Activated T-cell treated with anti-CD3 and anti-CD28 coated beads, Interleukin-2, amount 50 U/mL, for 72 hours (primary cell): ENCODE measurements at places on chromosomes 6 and 20. TPM values are rescaled to one million over a fixed set of nuclear protein-coding genes. Genes with fewer than 3 reads are reported as not detected.

DNA sequence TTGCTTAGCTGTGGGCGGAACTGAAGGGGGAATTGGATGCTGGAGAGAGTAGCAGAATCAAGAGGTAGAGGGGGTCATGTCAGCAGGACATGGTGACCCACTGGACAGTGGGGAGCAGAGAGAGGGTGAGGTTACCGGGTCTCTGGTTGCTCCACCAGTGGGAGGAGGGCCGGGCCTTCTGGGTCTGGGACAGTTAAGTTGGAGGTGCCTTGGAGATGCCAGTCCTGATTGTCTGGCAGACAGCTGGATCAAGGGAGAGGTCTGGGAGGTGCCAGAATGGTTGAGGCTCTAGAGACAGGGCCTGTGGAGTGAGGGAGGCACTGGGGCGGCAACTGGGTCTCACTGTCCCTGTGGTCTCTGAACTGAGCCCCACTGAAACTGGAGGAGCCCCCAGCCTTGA, 24.6 kb downstream of the MANBAL start:
- H3K36me3 ChIP-seq: peaks cover under 1% of the 10 kb centered on the region
- H3K4me1 ChIP-seq: peaks cover 34% of the 10 kb centered on the region
- H3K27me3 ChIP-seq: no peaks in the 10 kb centered on the region
- no peak for DNase-seq
- no peak overlapping the region for H3K4me3 ChIP-seq

- H3K4me1 ChIP-seq: peaks cover 49% of the 10 kb centered on the region
- H3K27me3 ChIP-seq: peaks cover 68% of the 10 kb centered on the region
- peaks cover 4% of the 10 kb centered on the region for H3K36me3 ChIP-seq
- DNase-seq: no peak
- H3K4me3 ChIP-seq: peak overlapping the region; percentile 79
Observed at GRCh38 chr20:21512634-21513180, 1.2 kb downstream of the NKX2-2 start.

DNA sequence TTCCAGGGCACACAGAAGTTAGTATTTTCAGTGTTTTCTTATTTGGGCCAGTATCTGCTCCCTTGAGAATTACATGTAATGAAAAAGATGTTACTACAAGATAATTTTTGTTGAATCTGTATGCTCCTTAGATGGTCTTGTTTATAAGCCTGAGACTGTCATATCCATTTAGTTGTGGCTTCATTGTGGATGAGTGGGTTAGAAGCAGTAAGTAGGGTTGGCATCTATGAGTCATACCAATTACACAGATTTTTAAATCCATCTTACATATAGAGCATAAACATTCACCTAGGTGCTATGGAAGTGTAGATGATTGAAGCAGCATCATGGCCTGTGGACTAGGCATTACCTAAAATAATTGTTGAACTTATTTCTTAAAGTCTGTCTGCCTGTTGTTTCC, 13.5 kb upstream of the BAG2 start:
- peak overlapping the region; percentile 54 for H3K27ac ChIP-seq
- no peaks in the 10 kb centered on the region for H3K27me3 ChIP-seq
- peaks cover 6% of the 10 kb centered on the region for H3K36me3 ChIP-seq
- peaks cover 15% of the 10 kb centered on the region for H3K4me1 ChIP-seq
- peak overlapping the region; percentile 43 for H3K4me3 ChIP-seq

The CCN2 gene
- total RNA-seq: not detected

GRCh38 chr6:131586543-131586942, 13.5 kb downstream of the ARG1 start:
- no peak overlapping the region for H3K27ac ChIP-seq
- peaks cover 5% of the 10 kb centered on the region for H3K36me3 ChIP-seq
- no peak overlapping the region for H3K4me3 ChIP-seq
- no peak for DNase-seq
- H3K4me1 ChIP-seq: no peaks in the 10 kb centered on the region

DNA sequence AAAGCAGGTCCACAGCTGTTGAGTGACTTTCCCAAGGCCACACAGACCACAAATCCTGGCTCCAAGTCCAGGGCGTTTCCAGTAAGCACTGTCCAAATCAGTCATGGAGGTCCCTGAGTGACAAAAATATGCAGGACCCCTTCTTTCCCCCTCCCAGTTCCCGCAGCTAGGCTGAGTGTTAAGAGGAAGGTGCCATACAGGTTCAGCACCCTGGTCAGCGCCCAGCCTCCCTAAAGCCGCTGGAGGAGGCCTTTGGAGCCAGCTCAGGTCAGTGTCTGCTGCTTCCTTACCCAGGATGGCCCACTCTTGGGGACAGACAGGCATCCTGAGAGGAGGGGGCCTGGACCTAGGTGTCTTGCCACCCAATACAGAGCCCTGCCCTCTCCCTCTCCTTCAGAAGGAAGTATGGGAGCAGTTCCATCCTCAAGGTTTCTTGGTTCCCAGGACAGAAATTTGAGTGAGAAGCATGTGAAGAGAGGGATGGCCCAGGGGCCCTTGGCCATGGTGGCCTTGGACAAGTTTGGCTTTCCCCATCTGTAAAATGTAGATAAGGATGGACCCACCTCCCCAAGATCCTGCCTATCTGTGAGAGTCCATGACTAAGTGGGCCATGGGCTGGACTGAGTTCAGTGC, 13.2 kb downstream of the TMEM74B start:
- H3K36me3 ChIP-seq: peaks cover 11% of the 10 kb centered on the region
- no peaks in the 10 kb centered on the region for H3K27me3 ChIP-seq
- H3K4me3 ChIP-seq: no peak overlapping the region
- peak; percentile 13 for DNase-seq

DNA sequence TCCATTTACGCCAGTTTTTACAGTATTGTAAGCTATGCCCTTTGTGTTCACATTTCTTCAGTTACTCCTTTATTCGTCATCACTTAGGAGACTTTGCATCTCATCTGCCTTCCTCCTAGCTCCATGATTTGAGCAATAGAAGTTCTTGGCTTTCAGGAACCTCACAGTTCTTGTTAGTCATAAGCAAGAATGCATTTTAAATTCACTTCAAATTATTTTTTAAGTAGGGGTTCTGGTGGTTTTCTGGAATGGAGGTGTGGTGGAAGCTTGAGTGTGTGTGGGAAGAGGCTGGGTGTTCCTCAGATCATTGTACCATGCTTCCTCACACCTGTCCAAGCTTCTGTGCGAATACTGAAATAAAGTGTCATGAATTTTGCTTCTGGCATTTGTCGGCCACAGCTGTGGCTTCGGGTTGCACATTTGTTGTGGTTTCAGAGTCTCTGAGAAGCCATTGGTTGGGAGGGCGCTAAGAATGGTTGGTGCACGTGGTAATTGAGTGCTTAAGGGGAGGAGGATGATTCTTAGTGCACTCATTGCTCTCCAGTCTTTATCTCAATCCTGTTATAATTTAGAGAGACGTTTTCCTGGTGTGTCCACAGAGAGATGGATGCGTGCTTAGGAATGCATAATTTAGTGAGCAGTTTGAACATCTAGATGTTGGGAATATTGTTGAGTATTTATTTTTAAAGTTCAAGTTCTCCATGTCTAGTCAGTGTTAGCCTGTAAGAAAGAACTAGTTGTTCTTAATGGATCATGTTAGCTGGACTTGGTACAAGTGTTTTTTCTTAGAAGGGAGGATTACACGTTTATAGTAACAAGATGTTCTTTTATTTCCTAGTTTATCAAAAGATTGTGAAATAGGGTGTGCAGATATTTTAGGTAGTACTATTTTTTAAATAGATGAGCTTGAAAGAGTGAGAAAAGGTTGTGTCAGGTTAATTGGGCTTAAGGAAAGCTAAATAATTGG, 31.9 kb downstream of the FOXO3 start:
- DNase-seq: peak; percentile 54
- H3K36me3 ChIP-seq: no peaks in the 10 kb centered on the region
- H3K4me3 ChIP-seq: peak overlapping the region; percentile 35

DNA sequence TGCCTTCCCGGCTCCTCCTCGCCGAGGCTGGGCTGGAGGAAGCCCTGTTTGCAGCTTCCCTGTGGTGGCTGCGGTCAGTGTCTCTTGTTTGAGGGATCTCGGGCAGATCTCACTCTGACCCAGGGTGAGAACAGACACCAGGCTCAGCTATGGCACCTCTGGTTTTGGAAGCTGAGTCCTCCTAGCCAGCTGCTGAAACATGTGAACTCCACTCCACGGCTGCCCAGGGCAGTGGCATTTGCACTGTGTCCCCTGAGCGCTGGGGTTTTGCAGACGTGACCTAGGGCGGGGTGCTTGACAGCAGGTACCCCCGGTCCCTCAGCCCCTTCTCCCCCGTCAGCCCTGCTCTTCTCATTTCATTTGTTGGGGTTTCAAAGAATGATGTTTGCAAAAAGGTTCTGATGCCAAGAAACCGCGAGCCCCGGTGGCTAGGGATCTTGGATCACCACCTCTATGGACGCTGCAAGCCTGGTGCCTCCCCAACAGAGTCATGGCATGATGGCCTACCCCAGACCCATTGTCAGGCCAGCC, 55.0 kb upstream of the DACT2 start:
- no peaks in the 10 kb centered on the region for H3K36me3 ChIP-seq
- no peaks in the 10 kb centered on the region for H3K4me1 ChIP-seq
- H3K27ac ChIP-seq: no peak overlapping the region
- H3K27me3 ChIP-seq: no peaks in the 10 kb centered on the region

- H3K4me3 ChIP-seq: no peak overlapping the region
- no peak for DNase-seq
- H3K36me3 ChIP-seq: peaks cover 11% of the 10 kb centered on the region
- no peak overlapping the region for H3K27ac ChIP-seq
- no peaks in the 10 kb centered on the region for H3K27me3 ChIP-seq
- no peaks in the 10 kb centered on the region for H3K4me1 ChIP-seq
Observed at GRCh38 chr6:31882344-31882743, 3.5 kb upstream of the SLC44A4 start.

- H3K27ac ChIP-seq: peak overlapping the region; percentile 92
- H3K4me1 ChIP-seq: peaks cover 53% of the 10 kb centered on the region
- peak; percentile 86 for DNase-seq
- H3K27me3 ChIP-seq: no peaks in the 10 kb centered on the region
- H3K4me3 ChIP-seq: peak overlapping the region; percentile 87
Observed at GRCh38 chr6:29926413-29927274, 15.7 kb upstream of the HLA-A start.

DNA sequence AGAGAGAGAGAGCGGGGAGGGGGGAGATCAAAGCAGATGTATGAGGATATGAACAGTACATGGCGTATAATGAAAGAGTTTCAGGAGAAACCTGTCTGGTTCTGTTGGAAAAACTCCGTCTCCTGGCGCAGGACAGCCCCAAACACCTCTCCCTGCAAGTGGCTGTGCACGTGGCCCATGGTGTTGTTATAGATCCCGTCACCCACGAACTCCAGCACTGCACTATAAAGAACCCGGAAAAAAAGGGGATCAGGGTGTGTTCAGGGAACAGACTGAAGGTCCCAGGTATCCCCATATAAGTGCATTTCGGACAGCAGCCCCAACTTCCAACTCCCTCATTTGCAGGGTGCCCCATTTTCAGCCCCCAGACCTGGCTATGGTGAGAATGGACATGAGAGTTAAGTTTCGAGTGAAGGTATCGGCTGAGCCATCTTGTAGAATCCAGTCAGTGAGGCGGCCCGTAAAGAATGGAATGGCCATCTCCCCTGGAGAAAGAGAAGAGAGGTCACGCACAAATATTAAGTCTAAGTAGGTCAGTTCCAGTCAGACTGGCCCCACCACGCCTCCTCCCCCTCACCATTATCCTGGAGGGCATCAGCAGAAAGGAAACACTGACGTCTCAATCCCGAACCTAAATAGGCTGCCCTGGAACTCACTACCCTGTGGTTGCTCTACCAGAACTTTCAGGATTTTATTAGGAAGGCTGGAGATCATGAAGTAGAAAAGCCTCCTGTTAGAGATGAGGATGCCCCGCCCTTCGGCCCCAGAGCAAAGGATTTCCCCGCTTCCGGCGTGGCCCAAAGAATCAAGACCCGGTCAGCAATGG, 1.3 kb downstream of the TAP1 start:
- H3K27ac ChIP-seq: peak overlapping the region; percentile 96
- no peaks in the 10 kb centered on the region for H3K27me3 ChIP-seq
- H3K36me3 ChIP-seq: peaks cover 65% of the 10 kb centered on the region

DNA sequence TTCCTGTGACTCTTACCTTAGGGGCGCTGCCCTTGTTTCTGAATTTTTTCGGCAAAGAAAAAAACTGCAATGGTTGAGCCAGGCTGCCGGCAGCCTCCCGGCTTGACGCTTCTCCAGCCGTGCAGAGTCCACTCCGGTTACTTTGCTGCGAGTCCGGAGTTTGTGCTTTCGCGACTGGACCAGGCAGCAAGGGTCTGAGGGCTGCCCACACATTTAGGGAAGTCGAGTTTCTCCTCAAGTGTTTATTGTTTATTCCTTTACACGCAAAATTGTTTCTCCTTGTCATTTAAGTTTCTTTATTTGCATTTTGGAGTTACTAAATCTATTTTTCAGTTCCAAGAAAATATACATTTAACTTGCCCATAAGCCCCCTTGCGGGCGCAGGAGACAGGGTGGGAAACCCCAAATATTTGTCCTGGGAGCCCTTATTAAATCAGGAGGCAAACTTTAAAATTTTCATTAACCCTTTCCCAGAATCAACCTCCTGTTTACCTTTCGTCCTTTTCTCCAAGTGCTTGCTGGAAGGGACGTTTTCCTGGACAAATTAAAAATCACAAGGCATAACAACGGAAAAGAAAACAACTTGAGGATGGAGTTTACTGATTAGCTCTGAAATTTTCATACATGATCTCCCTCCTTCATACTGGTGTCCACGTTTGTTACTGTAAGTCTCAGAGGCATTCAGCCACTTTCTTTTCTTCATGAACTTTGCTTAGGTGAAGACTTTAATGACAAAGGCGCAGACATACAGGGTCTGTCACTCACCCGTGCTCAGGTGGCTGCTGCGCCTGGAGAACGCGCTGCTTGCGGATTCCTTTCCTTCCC, 1.7 kb upstream of the PDE10A start:
- peaks cover 6% of the 10 kb centered on the region for H3K4me1 ChIP-seq
- H3K36me3 ChIP-seq: peaks cover 1% of the 10 kb centered on the region
- peaks cover 29% of the 10 kb centered on the region for H3K27me3 ChIP-seq
- no peak overlapping the region for H3K4me3 ChIP-seq
- no peak overlapping the region for H3K27ac ChIP-seq
